Fibroblast of skin of abdomen (primary cell): ENCODE measurements at places on chromosomes 16 and 17.

DNA sequence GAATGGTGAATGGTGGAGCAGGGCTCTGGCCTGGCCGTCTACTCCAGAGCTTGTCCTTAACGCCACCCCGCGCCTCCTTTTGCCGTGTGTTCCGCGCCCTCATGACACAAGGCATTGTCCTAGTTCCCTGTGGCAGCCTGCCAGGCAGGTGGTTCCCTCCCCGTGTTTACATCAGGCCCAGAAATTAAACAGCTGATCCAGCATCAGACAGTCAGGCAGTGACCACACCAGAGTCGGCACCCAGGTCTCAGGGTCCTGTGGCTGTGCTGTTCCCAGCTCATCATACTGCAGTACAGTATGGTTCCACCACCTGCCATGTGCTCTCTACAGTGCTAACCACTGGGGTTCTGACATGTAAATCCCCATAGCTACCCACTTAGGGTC is 119.7 kb downstream of the RAB11FIP4 start:
- DNase-seq, result no peak

DNA sequence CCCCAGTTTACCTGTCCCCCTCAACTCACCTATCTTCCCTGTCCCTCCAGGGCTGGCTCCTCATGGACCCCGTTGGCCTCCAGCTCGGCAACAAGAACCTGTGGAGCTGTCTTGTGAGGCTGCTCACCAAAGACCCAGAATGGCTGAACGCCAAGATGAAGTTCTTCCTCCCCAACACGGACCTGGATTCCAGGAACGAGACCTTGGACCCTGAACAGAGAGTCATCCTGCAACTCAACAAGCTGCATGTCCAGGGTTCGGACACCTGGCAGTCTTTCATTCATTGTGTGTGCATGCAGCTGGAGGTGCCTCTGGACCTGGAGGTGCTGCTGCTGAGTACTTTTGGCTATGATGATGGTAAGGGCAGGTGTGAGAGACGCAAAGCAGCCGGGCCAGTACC is 31.3 kb downstream of the NLRC5 start:
- no peak for DNase-seq

DNA sequence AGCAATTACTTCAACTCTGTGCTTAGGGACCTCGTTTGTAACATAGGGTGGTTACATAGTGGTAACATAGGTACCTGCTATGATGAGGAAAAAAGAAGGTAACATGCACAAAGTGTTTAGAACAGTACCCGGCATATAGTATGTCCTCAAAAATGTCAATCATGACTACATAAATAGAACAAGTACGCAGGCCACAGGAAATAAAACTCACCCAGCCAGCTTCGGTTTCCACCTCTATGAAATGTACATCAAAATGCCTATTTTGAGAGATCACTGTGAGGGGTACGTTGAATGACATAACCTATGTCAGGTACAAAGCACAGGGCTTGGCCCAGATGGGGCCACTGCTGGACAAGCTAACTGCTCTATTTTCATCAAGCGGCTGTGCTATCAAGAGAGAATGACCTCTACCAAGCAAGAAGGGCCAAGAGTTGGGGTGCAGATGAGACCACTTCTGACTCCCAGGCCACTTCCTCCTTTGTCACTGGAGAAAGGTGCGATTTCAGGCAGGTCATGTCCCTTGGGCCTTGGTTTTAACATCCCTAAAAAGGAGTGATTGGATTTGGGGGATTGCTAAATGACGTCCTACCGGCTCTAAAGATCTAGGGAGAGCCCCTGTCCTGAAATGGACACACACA is 45.4 kb downstream of the WSB1 start:
- DNase-seq, result no peak

- DNase-seq, result no peak
Measured at GRCh38 chr16:46756772-46757171, 8.6 kb upstream of the MYLK3 start.

- DNase-seq, result no peak
Measured at GRCh38 chr17:6560496-6560895, 4.1 kb upstream of the PITPNM3 start.

DNA sequence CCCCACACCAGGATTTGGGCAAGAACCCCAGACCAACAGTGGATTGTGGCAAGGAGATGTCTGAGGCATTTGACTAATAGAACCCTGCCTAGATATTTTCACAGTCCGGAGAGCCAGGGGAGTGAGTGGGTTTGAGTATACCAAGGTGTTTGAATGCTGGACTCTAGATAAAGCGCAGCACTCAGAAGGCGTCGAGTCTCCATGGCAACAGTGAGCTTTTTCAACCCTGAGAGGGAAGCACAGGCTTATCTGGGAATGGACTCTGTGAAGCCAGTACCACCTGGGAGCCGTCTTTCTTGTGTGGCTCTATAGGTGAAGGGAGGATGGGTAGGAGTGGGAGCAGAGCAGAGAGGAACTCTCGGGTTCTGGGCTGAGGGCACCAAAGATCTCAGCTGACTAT is 147.0 kb downstream of the SHISA6 start:
- DNase-seq, result no peak

DNA sequence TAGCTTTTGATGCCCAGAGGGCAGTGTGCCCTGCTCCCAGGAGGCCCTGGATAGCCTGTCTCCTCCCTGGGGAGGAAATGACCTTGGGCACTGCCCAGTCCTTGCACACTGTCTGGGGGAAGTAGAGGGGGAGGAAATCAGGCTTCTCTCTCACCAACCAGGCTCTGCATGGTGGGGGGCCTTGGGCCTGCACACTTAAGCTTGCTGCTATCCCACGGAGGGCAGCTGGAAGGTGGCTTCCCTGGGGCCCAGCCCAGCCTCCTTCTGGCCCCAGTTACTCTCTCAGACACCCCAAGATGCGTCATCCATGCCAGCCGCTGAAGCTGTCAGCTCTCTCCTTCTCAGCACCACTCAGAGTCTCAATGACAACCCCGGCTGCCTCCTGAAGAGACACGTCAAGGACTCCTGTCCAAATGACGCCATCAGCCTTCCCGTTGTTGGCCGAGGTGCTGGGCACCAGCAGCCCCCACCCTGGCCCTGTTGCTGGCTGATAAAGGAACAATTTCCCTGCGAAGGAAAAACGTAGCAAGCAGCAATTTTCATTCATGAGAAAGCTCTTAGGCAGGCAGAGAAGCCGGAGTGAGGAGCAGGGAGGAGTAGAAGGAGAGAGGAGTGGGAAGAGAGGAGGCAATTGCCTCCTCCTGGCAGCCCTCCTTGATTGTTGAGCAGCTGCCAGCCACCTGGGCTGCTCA is 95.5 kb downstream of the SDK2 start:
- DNase-seq, result no peak

DNA sequence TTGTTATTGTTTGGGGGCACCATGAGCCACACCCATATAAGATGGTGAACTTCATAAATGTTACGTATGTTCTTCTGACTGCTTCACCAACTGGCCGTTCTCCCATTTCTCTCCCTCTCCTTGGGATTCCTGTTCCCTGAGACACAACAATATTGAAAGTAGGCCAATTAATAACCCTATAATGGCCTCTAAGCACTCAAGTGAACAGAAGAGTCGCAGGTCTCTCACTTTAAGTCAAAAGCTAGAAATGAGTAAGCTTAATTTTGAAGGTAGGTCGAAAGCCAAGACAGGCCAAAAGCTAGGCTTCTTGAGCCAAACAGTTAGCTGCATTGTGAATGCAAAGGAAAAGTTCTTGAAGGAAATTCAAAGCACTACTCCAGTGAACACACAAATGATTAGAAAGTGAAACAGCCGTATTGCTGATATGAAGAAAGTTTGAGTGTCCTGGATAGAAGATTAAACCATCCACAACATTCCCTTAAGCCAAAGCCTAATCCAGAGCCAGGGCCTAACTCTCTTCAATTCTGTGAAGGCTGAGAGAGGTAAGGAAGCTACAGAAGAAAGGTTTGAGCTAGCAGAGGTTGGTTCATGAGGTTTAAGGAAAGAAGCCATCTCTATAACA is 25.8 kb downstream of the HLF start:
- DNase-seq, result no peak

DNA sequence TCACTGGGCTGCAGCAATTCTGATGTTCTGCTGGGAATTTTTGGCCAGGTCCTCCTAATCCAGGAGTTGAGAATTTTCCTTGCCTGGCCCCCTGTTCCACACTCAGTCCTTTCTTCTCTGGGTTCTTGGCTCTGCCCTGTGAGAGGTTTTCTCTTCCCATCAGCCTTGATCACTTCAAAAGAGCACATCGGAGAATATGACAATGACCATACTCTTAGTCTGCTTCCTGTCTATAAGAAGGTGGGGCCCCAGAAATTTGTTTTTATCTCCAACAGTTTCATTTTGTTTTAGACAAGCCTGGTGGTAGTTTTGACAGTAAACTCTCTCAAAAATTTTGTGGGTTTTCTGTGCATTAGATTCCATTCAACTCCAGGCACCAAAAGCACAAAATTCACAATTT is 70.7 kb downstream of the C17orf67 start:
- no peak for DNase-seq

- DNase-seq, result no peak
Measured at GRCh38 chr16:79563921-79564320, 36.6 kb downstream of the MAF start.

DNA sequence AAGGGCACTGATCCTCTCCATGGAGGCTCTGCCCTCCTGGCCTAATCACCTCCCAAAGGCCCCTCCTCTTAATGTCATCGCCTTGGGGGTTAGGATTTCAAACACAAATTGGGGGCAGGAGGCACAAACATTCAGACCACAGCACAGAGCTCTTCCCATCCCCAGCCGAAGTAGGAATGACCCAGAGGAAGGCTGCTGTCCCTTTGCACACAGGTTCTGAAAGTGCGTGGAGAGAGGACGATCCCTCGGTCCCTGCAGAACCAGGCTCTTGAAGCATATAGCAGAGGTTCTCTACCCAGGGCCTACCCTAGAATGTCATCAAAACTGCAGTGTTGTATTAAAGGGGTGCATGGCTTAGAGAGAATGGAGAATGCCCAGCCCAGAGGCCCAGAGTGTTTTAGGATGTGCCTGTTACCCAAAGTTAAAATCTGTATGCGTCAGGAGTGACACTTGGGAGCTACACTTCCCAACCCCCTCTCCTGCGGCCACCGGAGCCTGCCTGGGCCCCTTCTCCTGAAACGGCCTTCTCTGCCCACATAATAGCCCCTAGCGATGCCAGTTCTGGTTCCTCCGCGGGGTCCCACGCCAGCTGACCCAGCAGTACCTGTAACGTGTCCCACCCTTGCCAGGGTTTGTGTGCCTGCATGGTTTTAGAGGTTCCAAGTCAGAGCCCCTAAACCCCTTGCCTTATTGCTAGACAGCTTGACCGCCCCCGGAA is 159.5 kb upstream of the CACNG5 start:
- DNase-seq, result no peak

DNA sequence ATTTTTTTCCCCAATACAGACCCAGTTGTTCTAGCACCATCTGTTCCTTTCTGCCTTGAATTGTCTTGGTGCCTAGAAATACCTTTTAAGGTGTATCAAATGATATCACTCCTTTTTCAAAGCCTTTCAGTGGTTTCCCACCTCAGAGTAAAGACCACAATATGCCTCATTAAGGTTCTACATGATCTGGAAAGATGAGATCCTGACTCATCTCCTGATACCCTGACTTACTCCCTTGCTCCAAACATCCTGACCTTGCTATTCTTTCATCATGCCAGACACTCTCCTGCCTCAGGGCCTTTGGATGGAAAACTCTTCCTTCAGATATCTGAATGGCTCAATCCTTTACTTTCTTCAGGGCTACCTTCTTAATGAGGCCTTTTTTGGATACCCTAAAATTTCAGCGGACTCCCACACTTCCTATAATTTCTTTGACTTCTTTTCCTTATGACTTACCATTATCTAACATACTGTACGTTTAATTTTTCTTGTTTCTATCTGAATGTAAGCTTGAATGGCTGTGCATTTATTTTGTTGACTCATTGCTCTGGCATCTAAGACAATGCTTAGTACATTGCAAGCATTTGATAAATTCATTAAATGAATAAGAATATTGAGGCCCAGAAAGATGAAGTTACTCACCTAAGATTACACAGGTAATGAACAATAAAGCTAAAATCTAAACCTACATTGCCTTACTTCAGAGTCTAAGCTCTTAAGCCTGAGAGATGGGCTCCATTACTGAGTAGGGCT is 19.2 kb downstream of the FLOT2 start:
- DNase-seq, result no peak

GRCh38 chr17:81804559-81805399 is 829 bp downstream of the GCGR start:
- no peak for DNase-seq

DNA sequence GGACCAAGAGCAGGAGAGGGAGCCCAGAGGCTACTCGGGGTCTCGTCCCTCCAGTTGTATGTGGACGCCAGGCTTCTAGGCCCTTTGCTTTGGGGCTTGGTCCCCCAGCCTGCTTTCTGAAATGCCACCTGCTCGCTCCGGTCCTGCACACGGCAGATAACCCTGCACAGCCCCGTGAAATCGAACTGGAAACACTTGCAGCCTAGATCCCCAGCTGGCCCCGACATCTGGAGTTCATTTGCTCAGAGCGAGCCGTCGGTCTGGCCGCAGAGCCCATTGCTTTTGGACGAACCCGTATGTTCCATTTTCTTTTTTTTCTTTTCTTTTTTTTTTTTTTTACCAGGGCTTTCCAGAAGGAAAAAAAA is 22.9 kb downstream of the C1QTNF1 start:
- no peak for DNase-seq

DNA sequence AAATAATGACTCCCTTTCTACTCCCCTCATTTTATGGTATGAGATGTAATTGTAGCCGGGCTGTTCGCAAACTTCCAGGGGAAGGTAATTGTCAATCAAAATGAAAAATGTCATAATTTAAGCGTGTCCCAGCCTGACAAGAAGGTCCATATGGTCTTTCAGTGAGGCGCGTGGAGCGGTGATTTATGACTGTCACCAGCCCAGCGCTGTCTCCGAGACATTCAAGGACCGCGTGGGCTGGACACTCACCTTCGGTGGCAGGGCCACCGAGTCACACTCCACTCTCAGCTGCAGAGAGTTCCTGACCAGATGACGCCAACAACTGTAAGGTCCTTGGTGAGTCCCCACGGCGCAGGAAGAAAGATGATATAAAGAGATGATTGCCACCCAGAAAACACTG is 157.7 kb upstream of the TNRC6C start:
- DNase-seq, result no peak

GRCh38 chr17:15291674-15292361 is 26.7 kb upstream of the PMP22 start:
- peak; percentile 72 for DNase-seq
